H1 (cell line): ENCODE measurements at places on chromosomes 6 and 20. TPM values are rescaled to one million over a fixed set of nuclear protein-coding genes. Genes with fewer than 3 reads are reported as not detected.
A peak's percentile ranks its signal among the peaks of the same experiment; 100 is the strongest.

GRCh38 chr20:13687815-13688214 is 49.1 kb upstream of the TASP1 start:
- DNase-seq: no peak

- DNase-seq: no peak
Observed at GRCh38 chr6:12718015-12718414, 1.4 kb downstream of the PHACTR1 start.

EDN3 gene
- 0.17 and 0.63 TPM in 2 replicates for total RNA-seq

DNA sequence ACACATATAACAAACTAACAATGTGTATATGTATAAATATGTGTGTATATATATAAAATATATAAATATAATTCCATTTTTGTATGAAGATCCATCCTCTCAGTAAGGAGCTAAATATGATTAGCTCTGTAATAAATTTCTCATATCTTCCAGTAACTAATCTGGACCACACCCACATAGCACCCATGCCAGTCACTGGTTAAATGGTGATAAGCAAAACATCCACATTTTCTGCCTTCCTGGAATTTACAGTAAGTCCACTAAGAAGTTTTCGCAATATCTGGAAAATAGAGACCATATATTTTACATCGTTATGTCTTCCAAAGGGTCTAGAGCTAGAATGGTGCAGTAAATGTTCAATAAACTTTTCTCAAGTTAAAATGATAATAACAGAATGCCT is 151.5 kb upstream of the STMND1 start:
- DNase-seq: no peak

- DNase-seq: no peak
Observed at GRCh38 chr6:85771925-85772430, 129.3 kb upstream of the SYNCRIP start.

GRCh38 chr6:5058254-5058653 is 26.9 kb upstream of the PPP1R3G start:
- no peak for DNase-seq

DNA sequence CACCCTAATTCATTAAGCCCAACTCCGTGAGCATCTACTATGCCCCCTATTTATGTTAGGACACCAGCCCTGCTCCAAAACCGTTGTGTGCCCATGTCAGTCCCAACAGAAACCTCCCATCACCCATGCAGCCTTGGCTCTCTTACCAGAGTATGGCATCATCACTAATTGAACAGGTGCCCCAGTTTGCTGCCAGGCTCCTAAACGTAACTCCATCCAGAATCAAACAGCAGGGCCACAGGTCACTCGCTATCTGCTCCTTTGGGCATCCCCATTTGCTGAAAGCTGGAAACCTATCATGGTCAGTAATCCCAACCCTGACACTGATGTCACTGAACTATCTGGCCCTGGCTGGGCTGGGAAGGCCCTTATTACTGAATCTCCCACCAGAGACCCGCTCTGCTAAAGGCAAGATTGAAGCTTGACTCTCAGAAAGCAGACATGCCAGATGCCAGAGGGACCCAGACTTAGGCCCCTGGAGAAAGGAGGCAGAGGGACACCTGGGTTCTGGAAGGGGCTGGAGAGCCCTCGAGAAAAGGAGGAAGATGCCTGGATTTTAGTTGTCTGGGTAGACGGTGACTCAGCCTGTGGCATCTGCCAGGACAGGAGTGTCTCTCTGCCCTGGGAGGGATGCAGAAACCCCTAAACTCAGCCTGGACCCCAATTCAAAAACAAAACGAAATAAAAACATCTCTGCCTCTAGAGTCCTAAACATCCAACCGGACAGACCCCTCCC is 14.0 kb downstream of the MUCL3 start:
- DNase-seq: no peak

TRIM10 gene
- not detected in 2 replicates for total RNA-seq

DNA sequence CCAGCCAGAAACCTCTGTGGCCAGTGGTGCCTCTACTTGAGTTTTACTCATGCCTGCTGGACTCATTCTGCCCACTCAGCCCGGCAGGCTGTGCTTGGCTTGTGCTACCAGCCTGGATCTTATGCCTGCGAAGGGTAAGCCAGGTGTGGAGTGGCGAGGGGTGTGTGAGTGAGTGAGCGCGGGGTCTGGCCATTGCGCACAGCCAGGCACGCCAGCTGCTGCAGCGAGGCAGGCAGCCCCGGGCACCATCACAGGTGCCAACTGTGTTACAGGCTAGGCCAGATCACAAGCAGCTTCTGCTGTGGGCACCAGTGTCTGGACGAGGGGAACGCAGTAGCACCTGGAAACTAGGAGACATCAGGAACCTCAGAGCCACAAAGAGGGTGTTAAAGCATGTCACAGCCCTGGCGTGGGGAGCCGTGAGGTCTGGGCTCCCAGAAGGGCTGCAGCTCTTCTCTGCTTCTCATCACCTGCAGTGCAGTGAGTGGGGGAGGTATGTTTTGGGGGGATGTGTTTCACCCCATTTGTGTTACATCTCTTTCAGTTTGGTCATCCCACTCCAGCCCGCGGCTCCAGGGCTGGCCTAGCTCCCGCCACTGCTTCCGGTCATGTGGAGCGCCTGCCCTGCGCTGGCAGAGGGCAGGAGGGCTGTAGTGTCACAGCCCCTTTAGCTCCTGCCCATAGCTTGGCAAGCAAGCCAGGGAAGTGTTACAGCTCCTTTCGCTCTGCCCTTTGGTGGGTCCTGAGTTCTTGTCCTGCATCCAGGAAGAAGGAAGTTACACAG is 379.7 kb upstream of the IMPG1 start:
- DNase-seq: no peak

GRCh38 chr6:98634569-98634968 is 199.8 kb upstream of the POU3F2 start:
- DNase-seq: peak; percentile 27

- DNase-seq: no peak
Observed at GRCh38 chr6:89562093-89562973, 76.2 kb downstream of the LYRM2 start.

GRCh38 chr20:4720041-4720976 is 1.4 kb upstream of the PRND start:
- DNase-seq: peak; percentile 38

- no peak for DNase-seq
Observed at GRCh38 chr6:74741646-74742045, 464.2 kb downstream of the COL12A1 start.

DNA sequence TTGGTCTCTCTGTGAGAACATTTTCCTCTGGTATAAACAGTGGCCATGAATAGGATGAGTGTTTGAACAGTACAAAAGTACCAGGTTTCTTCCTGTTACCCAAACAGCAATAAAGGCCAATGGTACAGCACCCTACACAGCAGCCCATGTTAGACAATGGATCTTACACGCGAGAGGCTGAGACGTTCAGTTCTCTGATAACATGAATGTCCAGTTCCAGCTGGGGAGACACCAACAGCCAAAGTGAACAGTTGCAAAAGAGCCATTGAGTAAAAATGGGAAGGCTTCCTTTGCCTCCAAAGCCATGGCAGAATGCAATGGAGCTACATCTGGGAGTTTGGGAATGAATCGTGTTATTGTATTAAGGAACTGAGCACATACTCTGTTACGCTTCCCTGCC is 246.8 kb upstream of the SGK1 start:
- DNase-seq: no peak

GRCh38 chr20:19971116-19971515 is 46.0 kb upstream of the NAA20 start:
- no peak for DNase-seq

GRCh38 chr20:11544029-11544678 is 373.5 kb upstream of the BTBD3 start:
- DNase-seq: no peak

- DNase-seq: no peak
Observed at GRCh38 chr6:105691081-105691480, 288.2 kb upstream of the PREP start.

- DNase-seq: no peak
Observed at GRCh38 chr6:55868771-55869479, 6.5 kb downstream of the BMP5 start.

PDE7B gene
- total RNA-seq: not detected in 2 replicates

MUC21 gene
- total RNA-seq: not detected in 2 replicates

DNA sequence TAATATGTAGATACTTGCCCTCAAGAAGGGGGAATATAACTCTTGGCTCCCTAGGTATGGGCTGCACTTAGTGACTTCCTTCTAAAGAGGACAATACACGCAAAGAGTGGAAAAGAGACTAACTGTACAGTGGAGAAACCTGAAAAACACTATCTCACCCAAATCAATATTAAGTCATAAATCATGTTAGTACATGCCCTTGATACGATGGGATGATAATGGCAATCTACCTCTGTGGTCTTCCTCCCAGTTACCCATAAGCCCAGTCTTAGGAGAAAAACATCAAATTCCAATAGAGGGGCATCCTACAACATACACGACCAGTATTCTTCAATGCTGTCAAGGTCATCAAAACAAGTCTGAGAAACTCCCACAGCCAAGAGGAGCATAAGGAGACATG is 1.3 kb downstream of the TRIM26 start:
- DNase-seq: no peak

DNA sequence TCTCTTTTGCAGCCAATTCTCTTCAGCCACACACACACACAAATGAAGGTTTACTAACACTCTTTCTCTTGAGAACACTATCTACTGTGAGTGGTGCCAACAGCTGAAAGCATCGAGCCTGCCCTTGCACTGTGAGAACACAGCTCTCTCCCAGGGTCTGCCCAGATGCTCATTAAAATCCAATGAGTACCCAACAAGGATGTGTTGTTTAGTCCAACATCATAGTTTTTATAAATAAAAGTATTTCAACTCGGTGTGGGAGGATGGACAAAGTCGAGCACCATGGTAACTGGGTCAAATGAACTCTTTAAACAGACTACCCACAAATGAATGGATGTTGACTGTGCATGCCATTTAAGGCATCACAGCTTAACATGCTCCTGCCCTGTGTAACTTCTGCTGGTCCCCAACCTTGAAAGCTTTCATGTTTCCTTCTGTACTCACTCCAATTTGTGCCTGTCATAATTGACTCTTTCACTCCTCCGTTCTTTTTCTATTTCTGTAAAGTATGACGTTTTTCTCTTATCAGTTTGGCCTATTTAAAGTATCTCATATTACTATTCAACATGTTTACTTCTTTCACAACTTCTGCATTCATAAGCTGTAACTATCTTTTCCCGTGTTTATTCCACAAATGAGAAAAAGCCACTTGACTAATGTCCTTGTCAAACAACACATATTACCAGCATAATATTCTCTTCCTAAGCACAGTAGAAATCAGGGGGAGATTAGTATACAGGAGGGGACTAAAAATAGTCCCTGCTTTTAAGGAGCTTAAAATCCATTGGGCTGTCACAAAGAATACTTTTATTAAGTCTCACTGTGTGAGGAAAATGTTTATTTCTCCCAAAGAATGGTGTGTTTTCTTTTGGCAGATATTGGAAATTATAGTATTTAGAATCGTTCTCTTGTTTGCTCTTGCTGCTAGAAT is 215.4 kb downstream of the RFPL4B start:
- DNase-seq: no peak

- DNase-seq: peak; percentile 58
Observed at GRCh38 chr6:40874495-40874894, 164.5 kb downstream of the UNC5CL start.

ARFGEF3 gene
- total RNA-seq: 22.9 and 23.2 TPM in 2 replicates

SCGN gene
- total RNA-seq: not detected in 2 replicates

TAF11 gene
- 45.8 and 48.6 TPM in 2 replicates for total RNA-seq

DNA sequence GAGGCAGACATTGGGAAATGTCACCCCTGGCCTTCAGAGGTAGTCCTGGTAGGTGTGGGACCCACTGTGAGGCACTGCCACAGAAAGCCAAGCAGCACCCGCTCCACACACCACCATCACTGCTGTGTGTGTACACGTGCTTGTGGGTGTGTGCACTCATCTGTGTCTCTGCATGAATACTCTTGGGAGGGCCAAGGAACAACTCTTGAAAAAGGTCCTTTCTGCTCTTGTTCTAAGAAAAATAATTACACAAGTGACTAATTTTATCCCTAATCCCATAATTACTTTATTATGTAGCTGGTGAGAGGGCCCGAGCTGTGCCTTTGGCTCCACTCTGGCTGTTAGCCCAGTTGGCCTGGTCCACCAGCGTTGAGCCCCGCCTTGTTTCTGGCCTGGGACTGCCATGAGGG is 21.7 kb upstream of the EPB41L1 start:
- DNase-seq: no peak

GRCh38 chr20:5000263-5001173 is 792 bp downstream of the SLC23A2 start:
- no peak for DNase-seq

- no peak for DNase-seq
Observed at GRCh38 chr6:30493643-30494250, 4.4 kb downstream of the HLA-E start.

SMAP1 gene
- total RNA-seq: 31.8 and 32.4 TPM in 2 replicates

VWA7 gene
- 1.5 and 2.1 TPM in 2 replicates for total RNA-seq

IL17A gene
- total RNA-seq: not detected in 2 replicates

DNA sequence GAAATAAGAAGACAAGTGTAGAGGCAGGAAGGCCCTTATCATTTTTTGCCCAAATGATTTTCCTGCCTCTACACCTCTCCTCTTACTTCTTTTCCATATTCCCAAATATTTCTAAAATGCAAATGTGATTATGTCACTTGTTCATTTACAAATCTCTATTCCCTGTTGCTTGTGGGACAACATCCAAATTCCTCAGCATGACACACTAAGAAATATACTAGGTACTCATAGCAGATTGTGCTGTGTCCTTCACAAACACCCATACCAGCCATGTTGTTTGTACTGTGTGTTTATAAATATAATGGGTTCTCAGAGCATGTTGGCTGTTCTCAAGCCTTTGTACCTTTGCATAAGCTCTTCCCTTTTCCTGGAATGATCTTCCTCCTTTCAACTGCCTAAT is 17.7 kb upstream of the FYN start:
- no peak for DNase-seq

GRCh38 chr6:158039571-158040050 is 57.9 kb downstream of the SYNJ2 start:
- DNase-seq: no peak

VSX1 gene
- total RNA-seq: not detected in 2 replicates

GRCh38 chr6:4319981-4320683 is 184.8 kb upstream of the ECI2 start:
- DNase-seq: no peak

SLCO4A1 gene
- 18.2 and 18.5 TPM in 2 replicates for total RNA-seq

WFDC8 gene
- total RNA-seq: not detected in 2 replicates

HSF2 gene
- total RNA-seq: 13.7 and 16.3 TPM in 2 replicates

DNA sequence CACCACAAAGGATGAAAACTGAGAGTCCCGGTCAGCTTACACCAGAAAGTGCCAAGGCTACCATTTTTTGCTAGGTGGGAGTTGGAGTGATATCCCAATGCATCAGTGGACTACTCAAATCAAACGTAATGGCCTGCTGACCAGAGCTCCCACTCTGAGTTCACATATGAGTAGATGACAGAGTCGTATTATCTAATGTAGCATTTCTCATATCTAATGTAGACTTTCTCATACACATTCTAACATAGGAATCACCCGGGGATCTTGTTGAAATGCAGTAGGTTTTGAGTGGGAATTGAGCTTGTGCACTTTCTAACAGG is 38.4 kb upstream of the FUCA2 start:
- no peak for DNase-seq

GPR6 gene
- total RNA-seq: 0.27 and 0.37 TPM in 2 replicates

PPARD gene
- 14.9 and 16.9 TPM in 2 replicates for total RNA-seq

DNA sequence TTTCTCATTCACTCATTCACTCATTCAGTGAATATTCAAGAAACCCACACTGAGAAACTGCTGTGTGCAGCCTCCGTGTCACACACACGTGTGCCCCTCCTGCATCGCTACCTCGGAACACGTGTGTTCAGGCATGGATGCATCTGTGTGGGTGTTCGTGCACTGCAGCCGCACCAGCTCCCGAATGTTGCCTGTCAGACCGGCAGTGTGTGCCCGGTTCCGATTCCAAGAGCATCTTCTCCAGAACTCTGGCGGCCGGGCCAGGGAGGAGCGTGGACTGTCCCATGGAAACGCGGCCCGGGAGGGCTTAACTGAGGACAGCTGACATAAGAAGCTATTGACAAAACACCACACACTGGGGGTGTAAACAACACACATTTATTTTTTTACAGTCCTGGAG is 216.0 kb downstream of the DLL1 start:
- no peak for DNase-seq
